PC-3 (cell line): ENCODE measurements at places on chromosomes 12 and 14. TPM values are rescaled to one million over a fixed set of nuclear protein-coding genes. Genes with fewer than 3 reads are reported as not detected.
A peak's percentile ranks its signal among the peaks of the same experiment; 100 is the strongest.

- DNase-seq, result no peak
Measured at GRCh38 chr12:112239881-112240280, 114.5 kb downstream of the TRAFD1 start.

DNA sequence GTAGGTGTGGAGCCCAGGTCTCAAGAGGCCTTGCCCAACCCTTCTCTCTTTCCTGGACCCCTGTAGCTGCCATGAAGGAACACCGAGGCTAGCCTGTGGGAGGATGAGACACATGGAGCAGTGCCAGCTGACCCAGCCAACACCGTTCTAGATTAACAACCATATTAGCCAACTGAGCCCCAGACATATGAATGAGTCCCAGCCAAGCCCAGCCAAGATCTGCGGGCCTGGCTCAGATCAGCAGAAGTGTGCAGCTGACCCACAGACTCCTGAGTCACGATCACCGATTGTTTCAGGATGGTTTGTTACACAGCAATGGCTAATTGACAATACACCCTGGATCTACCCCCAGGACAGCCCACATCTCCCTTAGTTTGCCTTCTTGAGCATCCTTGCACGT, 82.1 kb downstream of the NTF3 start:
- no peak for DNase-seq

CCDC177 gene
- total RNA-seq, result not detected in 2 replicates

ABCC9 gene
- total RNA-seq, result 0.23 and 0.33 TPM in 2 replicates

DNA sequence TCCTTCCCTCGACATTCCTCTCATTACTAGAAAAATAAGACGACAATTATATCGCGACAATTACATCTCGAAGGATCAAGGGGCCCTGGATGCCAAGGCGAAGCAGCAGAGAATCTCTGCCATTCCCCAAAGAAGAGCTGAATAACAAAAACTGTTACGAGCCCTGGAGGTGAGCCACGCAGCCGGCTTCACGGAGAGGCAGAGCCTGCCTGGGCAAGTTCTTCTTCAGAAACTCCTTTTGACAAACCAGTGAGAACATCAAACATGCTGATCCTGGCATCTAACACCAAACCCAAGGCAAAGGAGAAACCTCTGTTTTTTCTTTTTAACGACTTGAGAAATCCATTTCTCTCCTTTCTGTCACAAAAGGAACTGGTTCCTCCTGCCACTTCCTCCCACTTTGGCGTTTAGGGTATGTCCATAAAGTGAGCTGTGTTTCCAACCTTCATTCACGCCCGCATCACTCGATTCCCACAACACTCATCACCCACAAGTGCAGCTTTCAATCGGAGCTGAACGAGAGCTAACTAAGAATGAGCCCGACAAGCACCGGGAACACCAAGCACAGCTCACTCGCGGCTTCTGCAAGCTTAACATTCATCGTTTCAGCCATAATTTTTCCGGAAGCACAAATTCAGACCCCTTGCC, 21.5 kb downstream of the CCDC88C start:
- no peak for DNase-seq

GRCh38 chr14:104390221-104390931, 189.2 kb upstream of the C14orf180 start:
- no peak for DNase-seq

DNA sequence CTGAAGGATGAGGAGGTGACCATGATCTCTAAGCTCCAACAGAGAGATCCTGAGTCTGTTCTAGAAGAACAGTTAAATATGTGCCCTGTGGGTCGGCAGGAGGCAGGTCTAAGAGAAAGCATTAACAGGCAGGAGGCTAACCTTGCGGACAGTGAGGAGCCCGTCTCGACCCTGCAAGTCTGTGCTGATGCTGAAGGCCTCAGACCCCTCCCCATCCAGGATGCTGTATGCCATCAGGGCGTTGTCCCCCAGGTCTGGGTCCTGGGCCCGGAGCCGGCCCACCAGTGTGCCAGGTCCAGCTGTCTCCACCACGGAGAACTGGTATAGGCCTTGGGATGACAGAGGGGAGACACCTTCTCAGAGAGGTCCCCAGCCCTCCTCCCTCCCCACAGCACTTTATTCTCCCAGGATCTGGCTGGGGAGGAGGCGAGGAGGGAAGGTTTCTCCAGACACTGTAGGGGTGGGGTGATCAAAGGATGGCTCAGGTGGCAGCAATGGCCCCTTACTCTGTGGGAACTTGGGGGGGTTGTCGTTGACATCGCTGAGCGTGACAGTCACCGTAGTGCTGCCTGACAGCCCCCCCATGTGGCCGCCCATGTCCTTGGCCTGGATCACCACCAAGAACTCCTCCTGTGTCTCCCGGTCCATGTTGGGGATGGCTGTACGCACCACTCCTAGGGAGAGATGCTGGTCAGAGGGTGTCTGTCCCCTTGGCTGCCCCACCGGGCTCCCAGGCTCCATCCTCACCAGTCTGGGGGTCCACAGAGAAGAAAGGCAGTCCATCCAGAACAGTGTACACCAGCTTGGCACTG, 3.1 kb downstream of the CDH24 start:
- no peak for DNase-seq

DNA sequence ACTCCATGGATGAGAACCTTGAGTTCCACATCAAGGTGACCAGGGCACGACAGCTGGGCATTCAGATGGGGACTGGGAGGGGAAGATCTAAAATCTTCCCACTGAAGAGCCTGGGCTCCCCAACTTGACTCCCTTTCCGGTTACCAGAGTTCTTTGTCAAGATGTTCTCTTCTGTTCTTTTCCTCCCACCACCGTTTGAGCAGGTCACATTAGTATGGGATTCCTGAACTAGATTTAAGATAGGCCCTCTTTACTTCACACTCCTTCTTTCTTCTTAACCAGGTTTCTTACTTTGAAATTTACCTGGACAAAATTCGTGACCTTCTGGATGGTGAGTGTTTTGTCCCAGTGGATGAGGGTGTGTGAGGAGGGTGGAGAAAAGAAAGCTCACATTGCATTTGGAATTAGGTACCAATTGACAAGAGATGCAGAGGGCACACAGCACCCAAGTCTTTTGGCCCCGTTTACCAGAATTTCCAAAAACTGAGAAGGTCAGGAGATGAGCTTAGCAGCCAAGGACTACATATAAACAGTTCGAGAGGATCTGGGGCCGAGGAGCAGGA, 14.4 kb downstream of the KIF5A start:
- DNase-seq, result no peak

DPPA3 gene
- not detected in 2 replicates for total RNA-seq

DNA sequence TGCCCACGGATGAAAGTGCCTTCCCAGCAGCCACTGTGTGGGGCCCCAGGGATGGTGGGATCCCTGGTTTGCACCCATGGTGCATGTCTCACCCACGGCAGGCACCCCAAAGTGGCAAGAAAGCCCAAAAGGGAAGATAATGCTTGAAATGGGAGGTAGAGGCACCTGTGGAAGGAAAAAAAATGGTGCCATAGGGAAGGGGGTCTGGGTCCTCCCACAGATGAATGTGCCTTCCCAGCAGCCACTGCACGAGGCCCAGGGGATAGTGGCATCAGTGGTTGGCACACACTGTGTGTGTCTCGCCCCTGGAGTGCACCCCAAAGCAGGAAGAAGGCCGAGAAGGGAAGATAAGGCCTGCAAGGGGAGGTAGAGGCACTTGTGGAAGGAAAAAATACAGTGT, 264.2 kb downstream of the ALG10 start:
- no peak for DNase-seq

DNA sequence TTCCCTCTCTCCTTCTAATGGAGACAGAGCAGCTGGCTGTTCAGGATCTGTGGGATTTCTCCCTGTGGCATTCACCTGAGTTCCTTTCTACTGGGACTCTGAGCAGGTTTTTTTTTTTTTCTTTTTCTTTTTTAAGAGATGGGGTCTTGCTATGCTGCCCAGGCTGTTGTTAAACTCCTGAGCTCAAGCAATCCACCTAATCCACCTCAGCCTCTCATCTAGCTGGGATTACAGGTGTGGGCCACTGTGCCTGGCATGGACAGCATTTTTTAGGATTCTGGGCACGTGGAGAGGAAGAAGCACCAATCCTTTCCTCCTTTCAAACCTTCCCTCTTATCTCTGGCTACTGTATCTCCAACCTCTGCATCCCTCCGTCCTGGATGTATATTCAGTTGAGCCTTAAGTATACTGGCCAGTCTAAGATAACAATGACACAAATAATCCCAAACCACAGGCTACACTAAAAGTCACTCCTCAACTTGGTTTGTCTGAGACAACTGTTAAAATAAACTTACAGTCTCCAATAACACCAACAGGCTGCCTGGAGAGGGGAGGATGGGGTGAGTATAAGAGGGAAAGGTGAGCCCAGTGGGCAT, 16.4 kb upstream of the CELA1 start:
- no peak for DNase-seq

KRT78 gene
- total RNA-seq, result 0.12 and 0.15 TPM in 2 replicates

DNA sequence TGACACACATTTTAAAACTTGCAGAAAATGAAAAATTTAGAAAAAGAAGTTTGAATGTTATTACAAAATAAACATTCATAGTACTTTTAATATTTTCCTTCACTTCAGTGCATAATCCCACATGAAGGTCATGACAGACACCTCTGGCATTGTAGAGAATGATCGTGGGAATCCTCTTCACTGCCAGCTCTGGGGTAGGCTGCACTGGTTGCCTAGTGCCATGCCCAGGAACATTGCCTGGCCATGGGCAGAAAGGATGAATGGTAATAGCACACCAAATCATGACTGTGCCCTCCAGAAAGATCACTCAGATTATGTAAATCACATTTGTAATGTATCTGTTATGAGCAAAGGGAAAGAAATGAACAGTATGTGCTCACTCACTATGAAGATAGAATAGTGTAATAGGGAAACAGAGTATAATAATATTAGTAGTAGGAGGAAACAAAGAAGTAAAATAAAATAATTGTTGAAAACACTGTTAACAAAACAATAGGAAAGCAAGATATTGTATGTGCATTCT, 161.6 kb downstream of the PLCZ1 start:
- DNase-seq, result peak; percentile 21

DBX2 gene
- not detected in 2 replicates for total RNA-seq

GRCh38 chr12:105158876-105159275, 51.3 kb downstream of the WASHC4 start:
- DNase-seq, result no peak

GRCh38 chr14:55578511-55578910, 1.5 kb upstream of the KTN1 start:
- no peak for DNase-seq

- DNase-seq, result no peak
Measured at GRCh38 chr12:9363145-9363544, 154.9 kb upstream of the PZP start.

NDUFA12 gene
- 118 and 130 TPM in 2 replicates for total RNA-seq

NTN4 gene
- 39.6 and 40.3 TPM in 2 replicates for total RNA-seq

- DNase-seq, result no peak
Measured at GRCh38 chr12:76545486-76545885, 14.1 kb downstream of the OSBPL8 start.

GRCh38 chr14:90518941-90519256, 122.1 kb downstream of the CALM1 start:
- DNase-seq, result peak; percentile 52

GRCh38 chr14:69712599-69713088, 54.3 kb upstream of the SRSF5 start:
- DNase-seq, result no peak

DNA sequence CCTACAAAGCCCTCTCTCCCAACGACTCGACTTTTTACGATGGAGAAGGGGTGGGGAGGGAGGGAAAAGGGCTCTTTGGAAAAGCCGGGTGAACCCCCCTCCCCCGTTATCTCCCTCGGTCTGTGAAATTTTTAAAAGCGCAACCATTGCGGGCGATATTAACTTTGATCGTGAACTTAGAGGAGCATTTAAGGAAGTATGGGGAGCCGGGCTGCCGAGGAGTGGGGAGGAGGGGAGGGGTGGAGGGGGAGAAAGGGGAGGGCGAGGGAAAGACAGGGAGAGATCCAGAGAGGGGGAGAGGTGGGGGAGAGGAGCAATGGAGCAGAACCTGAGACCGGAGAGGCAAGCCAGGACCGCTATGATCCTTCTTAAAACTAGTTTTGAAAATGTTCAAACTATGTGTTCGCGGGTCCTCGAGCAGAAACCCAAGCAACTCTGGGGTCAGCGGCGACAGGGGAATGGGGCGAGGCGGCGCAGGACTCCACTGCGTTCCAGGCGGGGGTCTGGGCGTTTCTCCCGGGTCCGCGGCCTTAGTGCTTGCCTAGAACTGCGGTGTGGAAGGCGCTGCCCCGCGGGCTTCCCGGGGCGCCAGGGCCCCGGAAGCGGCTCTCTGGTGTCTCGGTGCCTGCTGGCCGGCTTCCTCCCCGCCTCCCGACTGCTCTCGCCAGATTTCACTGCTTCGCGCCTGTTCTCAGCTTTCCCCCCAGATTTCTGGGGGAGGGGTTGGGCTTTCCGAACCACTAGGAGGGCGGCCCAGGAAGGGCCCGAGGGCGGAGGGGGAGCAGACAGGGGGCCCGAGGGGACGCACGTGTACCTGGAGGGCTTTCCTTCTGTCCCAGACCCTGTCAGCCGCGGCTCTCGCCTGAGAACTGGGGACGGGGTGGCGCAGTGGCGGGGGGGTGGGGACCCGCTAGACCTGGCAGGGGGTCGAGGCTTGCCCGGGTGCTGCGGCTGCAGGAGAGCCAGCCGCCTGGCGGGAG, at the start of gene HOTAIR:
HOTAIR (minus strand) TSS at position 871 of the 980 bp plus-strand sequence.
- DNase-seq, result peak; percentile 53

DNA sequence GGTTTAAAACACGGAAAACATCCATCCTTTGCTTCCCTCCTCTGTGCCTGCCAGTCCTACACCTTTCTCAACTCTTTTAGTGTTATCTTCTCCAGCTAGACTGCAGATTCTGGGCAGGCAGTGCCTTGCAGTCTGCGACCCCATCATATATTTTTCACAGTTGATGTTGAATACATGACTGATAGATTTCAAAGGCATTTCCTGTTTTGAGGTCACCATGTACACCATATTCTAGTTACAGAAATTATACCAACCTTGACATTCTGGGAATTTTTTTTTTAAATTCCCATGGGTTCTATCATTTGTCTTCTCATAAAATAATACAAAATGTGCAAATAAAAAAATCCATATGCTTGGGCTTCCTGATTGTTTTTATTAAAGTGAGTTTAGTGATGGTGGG, 16.6 kb downstream of the SOCS2 start:
- DNase-seq, result no peak

KLRK1 gene
- total RNA-seq, result not detected in 2 replicates

GRCh38 chr14:63209160-63209559, 4.9 kb downstream of the RHOJ start:
- DNase-seq, result no peak

- DNase-seq, result no peak
Measured at GRCh38 chr12:112577473-112578329, 159.0 kb downstream of the PTPN11 start.

OTX2 gene
- total RNA-seq, result not detected in 2 replicates

DNA sequence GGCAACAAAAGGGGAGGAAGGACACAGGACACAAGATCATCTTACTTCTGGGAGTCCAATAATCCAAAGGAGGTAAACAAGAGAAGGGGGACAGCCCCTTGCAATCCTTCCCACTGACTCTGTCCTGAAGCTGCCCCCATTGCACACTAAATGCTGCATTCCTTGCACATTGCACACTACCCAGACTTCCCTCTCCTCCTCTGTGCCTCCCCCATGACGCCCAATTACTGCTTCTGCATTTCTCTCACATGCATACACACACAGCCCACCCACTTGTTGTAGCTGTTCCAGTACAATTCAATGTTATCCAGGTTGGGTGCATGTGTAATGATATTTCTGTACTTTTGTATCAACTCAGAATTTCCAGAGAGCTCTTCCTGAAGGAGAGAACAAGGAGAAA, 5.5 kb downstream of the NDRG2 start:
- DNase-seq, result no peak

- DNase-seq, result no peak
Measured at GRCh38 chr14:93464271-93464670, 33.5 kb downstream of the UNC79 start.

- DNase-seq, result no peak
Measured at GRCh38 chr14:72808564-72808963, 85.3 kb downstream of the DPF3 start.

GRCh38 chr14:100076606-100077005, 11.4 kb downstream of the EVL start:
- DNase-seq, result peak; percentile 35
